ENCODE measurements at places on chromosomes 3 and 15. TPM values are rescaled to one million over a fixed set of nuclear protein-coding genes. Genes with fewer than 3 reads are reported as not detected.

GRCh38 chr3:181358562-181358961 lies 353.2 kb upstream of the SOX2 start:
- DNase-seq, result no peak
- no peak overlapping the region for H3K4me3 ChIP-seq
- no peaks in the 10 kb centered on the region for H3K4me1 ChIP-seq
- no peaks in the 10 kb centered on the region for H3K27me3 ChIP-seq

- H3K4me3 ChIP-seq, result no peak overlapping the region
- H3K27me3 ChIP-seq, result no peaks in the 10 kb centered on the region
- no peak overlapping the region for H3K27ac ChIP-seq
- H3K36me3 ChIP-seq, result no peaks in the 10 kb centered on the region
- no peaks in the 10 kb centered on the region for H3K4me1 ChIP-seq
- DNase-seq, result no peak
Observed at GRCh38 chr15:69232144-69232543, 66.6 kb upstream of the PAQR5 start.

The RBP2 gene
- not detected for total RNA-seq

DNA sequence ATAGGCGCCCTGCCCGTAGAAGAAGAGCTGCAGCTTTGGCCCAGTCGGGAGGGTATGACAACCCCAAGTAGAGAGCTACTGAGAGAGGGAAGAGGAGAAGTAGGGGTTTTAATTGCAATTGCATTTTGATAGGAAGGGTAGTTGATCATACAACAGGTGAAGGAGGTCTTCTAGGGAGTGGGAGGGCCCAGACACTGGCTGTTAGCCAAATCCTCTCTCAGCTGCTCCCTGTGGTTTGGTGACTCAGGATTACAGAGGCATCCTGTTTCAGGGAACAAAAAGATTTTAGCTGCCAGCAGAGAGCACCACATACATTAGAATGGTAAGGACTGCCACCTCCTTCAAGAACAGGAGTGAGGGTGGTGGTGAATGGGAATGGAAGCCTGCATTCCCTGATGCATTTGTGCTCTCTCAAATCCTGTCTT lies 408.9 kb upstream of the THBS1 start:
- H3K27me3 ChIP-seq, result peaks cover 49% of the 10 kb centered on the region
- H3K4me3 ChIP-seq, result no peak overlapping the region
- no peaks in the 10 kb centered on the region for H3K4me1 ChIP-seq
- no peak overlapping the region for H3K27ac ChIP-seq
- H3K36me3 ChIP-seq, result no peaks in the 10 kb centered on the region

GRCh38 chr3:187903697-187904096 lies 158.4 kb upstream of the BCL6 start:
- peaks cover 16% of the 10 kb centered on the region for H3K4me1 ChIP-seq
- H3K4me3 ChIP-seq, result no peak overlapping the region
- no peaks in the 10 kb centered on the region for H3K36me3 ChIP-seq
- no peak overlapping the region for H3K27ac ChIP-seq
- DNase-seq, result no peak

The SPESP1 gene
- total RNA-seq, result 0.50 TPM

The GOLGA8T gene
- 2.3 TPM for total RNA-seq

- no peaks in the 10 kb centered on the region for H3K36me3 ChIP-seq
- no peaks in the 10 kb centered on the region for H3K27me3 ChIP-seq
- DNase-seq, result no peak
Observed at GRCh38 chr15:58525991-58526421, 94.2 kb downstream of the LIPC start.

The ADGRG7 gene
- total RNA-seq, result not detected

The SERINC4 gene
- 0.50 TPM for total RNA-seq

- H3K4me3 ChIP-seq, result no peak overlapping the region
- H3K27ac ChIP-seq, result no peak overlapping the region
- no peaks in the 10 kb centered on the region for H3K27me3 ChIP-seq
- no peak for DNase-seq
Observed at GRCh38 chr3:160379628-160380214, 19.3 kb downstream of the IFT80 start.

The AGBL1 gene
- not detected for total RNA-seq

The KCNMB3 gene
- 2.1 TPM for total RNA-seq

Measured in natural killer cell treated with Interleukin-12 subunit alpha and Interleukin-12 subunit beta and Interleukin-15 and Interleukin-18, amount 100 ng/mL, for 72 hours (primary cell).